Substantia nigra (tissue), 51 donors: ENCODE measurements at places on chromosomes 5 and 9.

- no peak for DNase-seq
Measured at GRCh38 chr9:127912296-127912695, 4.5 kb downstream of the ST6GALNAC4 start.

- DNase-seq = no peak
Measured at GRCh38 chr5:141852448-141852847, 25.8 kb downstream of the PCDH1 start.

DNA sequence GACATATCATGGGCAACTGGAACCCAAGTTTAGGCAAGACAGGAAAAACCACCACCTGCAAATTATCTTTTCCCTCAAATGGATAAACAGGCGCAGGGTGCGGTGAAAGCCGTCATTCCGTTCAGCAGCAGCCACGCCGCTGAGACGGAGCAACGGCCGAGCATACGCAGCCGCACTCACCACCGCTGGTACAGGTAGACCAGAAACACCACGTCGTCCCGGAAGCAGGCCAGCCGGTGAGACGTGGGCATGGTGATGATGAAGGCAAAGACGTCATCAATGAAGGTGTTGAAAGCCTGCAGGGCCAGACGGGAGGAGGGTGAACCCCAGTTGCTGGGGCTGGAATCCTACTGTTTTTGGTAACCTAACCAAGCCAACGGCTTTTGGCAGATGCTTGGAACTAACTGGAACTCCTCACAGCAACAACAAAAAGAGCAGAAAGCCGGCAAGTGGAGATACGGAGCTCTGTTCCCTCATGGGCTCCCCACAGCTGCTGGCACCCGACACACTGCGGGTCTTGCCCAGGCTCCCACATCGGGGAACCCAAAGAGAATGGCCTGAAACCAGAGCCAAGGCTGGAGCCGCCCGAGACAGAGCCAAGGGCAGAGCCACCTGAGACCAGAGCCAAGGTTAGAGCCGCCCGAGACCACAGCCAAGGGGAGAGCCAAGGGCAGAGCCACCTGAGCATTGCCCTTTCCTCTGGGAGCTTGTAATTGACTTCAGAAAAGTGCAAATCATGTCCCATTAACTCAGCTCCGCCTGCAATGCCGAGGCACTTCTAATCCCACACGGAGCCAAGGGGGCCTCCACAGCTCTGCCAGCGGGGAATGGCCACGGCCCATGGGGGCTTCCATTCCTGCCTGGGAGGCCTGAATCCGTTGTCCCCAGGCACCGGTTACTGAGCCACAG, 24.2 kb downstream of the CLPTM1L start:
- no peak for DNase-seq

- no peak for DNase-seq
Measured at GRCh38 chr5:14298126-14298847, 155.1 kb downstream of the TRIO start.

DNA sequence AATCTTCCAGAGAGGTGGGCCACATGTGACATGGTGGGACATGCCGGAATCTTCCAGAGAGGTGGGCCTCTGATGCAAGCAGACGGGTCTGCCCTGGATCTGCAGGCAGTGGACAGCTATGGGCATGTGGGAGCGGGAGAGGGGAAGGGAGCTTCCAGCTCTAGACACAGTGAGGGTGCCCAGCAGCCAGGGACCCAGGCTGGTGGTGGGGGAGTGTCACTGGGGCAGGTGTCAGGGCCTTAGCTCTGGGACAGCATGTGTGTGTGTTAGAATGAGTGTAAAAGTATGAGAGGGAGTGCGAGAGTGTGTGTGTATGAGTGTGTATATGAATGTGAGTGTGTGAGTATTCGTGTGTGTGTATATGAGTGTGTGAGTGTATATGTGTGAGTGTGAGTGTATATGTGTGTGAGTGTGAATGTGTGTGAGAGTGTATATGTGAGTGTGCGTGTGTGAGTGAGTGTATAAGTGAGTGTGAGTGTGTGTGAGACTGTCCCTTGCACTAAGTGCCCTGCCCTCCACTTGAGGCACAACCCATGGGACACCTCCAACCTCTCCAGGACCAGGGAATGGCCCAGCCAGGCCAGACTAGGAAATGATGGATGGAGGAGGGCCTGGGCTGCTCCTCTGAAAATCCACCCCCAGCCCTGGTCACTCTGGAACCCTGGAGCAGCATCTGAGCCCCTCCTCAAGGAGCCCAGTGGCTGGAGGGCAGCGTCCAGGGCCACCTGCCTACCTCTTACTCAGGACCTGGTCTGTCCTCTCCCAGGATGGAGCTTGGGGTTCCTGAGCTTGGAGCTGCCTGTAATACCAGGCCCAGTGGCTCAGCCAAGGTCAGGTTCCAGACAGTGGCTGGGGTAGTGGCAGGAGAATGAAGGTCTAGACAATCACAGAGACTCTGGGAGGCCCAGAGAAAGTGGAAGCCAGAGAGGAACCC, 122.2 kb downstream of the C9orf50 start:
- no peak for DNase-seq

DNA sequence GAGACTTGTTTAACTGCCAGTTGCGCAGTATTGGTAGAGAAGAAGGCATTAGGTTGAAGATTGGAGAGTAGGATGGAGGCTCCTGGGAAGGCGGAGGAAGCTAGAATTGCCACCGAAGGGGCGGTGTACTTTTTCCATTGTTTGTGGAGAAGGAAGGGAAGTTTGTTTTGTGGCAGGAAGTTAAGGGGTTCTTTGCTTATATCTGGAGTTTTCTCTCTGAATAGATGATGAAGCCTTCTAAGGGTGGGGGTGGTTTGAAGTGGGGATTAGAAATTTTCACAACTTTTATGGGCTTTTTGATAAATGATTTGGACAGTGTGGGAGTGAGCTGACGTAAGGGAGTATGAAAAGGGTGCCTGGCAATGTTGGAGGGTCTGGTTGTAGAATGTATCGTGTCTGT, 59.3 kb downstream of the SNX30 start:
- DNase-seq = no peak

DNA sequence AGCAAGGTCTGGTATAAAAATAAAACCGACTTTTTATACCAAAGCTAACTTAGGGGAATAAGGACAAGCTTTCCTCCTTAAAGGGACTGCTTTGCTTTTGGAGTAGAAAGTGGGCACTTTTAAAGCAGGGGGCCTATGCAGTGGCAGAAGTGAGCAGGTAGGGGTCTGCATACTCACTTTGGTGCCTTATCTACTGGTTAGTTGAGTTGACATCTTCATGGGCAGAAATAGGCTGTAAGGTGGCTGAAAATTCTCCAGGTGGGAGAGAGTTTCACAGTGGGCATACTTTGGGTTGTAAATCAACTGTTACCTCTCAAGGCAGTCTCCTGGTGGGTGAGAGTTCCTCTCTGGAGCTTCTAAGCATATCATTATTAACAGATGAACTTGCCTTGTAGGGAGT, 24.8 kb downstream of the OSMR start:
- DNase-seq = no peak

GRCh38 chr9:123087359-123087888, 54.0 kb downstream of the GPR21 start:
- DNase-seq = no peak

DNA sequence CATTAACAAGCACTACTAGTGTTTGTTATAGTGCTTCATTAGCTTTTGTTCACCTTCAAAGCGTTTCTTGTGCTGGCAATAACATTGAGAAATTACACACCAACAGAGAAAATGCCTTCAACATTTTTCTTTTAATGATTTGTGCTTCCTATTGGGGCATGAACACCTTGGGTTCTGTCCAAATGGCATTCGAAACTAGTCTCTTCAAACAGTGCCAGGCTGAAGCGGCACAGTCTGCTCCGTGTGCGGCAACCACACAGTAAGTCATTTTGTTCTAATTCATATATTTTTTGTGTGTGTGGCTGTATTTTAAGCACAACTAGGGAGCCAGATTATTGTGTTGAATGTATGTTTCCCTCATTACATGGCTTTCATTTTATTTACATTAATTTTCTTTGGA, 414.7 kb upstream of the SGCD start:
- DNase-seq = no peak

- DNase-seq = no peak
Measured at GRCh38 chr5:158642879-158643278, 456.8 kb downstream of the EBF1 start.

DNA sequence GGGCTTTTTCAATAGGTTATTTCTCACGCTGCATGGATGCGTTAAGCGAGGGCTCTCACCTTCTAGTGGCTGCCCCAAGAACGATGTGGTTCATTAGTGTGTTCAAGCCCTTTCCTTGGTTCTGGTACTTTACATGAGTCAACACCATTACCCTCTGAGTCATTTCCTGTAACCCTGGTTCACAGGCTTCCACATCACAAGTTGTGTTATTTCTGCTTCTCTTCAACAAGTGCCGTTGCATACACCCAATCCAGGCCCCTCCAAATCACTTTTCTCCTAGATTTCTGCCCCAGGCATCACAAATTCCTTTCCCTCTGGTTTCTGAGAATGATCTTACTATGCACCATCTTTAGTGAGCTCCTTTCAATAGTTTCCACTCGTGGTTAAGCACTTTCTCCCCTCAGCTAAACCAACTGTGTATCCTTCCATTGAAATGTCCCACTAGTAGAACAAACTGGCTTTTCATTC, 69.5 kb upstream of the RAD23B start:
- no peak for DNase-seq
